ENCODE measurements at places on chromosomes 5 and 9.

DNA sequence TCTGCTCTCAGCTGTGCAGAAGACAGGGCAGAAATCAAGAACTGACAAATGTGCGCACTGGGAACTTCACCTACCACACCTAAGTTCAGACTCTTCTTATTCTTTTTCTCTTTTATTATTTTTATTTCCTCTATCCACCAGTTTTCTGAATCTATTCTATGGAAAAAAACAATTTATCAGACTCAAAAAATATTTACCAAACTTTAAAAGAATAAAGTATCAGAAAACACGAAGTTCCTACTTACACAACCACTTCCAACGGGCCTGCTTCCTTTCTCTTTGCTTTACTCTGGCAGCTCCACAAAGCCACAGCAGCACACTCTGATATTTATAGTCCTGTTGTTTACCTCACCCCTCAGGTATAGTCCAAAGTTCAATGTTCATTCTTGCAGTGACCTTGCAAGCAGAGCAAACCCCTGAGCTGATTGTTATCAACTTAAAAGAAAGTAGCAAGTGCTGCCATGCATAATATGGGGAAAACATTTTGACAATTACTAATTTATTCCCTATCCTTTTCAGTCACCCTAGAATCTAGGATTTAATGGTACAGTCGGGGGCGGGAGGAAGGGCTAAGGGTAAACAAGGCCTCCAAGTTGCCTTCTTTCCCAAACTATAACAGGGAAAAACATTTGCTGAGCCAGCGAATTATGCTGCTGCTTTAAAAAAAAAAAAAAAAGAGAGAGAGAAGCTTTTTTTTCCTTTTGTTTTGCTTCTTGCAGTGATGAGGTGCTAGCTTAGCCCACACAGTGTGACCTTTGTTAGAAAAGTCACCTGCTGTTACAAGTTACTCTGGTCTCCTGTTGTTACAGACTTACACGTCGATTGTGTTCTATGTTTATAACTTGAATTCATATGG lies at the start of gene SELENOP:
Gene SELENOP, minus strand, starts transcription at position 302 of the 856 bp plus-strand sequence. CDS start 3,539 bp downstream, outside the sequence.
- DNase-seq: no peak

DNA sequence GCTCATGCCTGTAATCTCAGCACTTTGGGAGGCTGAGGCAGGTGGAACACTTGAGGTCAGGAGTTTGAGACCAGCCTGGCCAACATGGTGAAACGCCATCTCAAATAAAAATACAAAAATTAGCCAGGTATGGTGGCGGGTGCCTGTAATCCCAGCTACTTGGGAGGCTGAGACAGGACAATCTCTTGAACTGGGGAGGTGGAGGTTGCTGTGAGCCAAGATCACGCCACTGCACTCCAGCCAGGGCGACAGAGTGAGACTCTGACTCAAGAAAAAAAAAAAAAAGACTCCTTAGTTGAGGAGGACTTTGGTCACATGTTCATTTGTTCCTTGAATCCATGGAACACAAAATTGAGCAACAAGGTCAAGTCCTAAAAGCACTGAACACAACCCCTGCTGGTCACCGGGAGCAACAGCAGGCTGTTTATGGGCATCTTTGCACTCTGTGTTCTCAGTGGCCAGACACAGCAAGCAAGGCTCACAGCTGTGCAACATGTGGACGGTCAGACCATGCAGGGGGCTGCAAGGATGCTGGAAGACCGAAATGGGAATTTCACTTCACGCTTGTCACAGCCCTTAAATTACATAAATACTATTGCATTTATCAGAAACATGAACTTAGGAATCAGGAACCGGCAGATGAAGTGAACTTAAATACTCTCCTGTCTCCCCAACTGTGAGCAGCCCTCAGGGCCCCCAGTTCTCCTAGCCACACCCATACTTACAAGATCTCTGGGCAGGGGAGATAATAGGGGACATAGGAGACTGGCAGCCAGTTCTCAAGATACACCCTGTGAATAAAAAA lies 2.8 kb downstream of the GBGT1 start:
- DNase-seq: peak; percentile 49

- DNase-seq: no peak
These were observed 2.3 kb upstream of the ASPN start for GRCh38 chr9:92484563-92484962.

DNA sequence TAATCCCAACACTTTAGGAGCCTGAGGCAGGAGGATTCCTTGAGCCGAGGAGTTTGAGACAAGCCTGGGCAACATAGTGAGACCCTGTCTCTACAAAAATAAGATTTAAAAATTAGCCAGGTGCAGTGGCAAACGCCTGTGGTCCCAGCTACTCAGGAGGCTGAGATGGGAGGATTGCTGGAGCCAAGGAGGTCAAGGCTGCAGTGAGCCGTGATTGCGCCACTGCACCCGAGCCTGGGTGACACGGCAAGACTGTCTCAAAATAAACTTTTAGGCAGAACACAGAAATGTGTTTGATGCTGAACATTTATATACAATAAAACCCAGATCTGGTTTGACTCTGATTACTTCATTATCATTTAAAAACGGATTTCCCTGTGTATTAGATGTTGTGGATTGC lies 4.9 kb downstream of the ENTR1 start:
- DNase-seq: no peak

GRCh38 chr9:94554439-94555331 lies at the start of gene PCAT7:
Gene PCAT7 (plus strand): TSS chr9:94555083.
- DNase-seq: no peak

GRCh38 chr9:36486933-36487481 lies 85.7 kb upstream of the MELK start:
- peak; percentile 41 for DNase-seq

DNA sequence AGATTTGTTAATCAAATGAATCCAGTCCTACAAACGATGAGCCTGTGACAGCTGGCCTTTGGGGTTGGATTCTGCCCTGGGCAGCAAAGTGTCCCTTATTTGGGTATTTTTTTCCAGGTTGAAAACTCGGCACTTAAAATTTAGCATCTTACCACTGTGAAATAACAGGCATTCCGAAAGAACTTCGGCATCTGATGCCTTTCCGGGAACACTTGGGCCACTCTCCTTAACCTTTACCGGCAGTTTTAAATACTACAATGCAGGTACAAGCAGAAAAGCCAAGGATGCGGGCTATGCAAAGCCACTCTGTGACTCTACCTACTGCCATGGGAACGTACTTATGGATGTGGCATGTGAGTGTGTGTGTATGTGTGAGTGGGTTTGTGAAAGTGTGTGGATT lies 1.0 kb upstream of the RASGRF2 start:
- no peak for DNase-seq

- DNase-seq: no peak
These were observed 7.6 kb downstream of the SLC36A3 start for GRCh38 chr5:151295791-151296477.

DNA sequence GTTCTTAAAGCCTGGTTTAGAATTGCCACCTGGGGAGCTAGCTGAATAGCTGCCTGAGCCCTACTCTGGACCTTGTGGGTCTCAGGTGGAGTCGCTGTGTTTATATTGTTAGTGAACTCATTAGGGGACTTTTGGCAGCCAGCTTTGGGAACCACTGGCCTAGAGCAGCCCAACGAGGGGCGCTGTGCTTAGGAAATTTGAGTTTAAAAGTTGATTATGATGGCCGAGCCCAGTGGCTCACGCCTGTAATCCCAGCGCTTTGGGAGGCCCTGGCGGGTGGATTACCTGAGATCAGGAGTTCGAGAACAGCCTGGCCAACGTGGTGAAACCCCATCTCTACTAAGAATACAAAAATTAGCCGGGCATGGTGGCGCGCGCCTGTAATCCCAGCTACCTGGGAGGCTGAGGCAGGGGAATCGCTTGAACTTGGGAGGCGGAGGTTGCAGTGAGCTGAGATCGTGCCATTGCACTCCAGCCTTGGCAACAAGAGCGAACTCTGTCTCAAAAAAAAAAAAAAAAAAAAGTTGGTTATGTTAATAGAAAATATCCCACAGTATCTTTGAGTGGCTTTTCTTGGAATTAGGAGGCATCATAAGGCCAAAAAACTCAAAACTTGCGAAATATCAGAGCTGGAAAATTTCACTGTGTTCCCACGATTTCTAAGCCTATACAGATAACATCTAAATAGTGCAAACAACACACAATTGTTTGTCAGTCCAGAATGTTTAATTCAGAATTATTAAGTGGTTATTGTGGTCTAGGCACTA lies 809 bp downstream of the MCCC2 start:
- no peak for DNase-seq

DNA sequence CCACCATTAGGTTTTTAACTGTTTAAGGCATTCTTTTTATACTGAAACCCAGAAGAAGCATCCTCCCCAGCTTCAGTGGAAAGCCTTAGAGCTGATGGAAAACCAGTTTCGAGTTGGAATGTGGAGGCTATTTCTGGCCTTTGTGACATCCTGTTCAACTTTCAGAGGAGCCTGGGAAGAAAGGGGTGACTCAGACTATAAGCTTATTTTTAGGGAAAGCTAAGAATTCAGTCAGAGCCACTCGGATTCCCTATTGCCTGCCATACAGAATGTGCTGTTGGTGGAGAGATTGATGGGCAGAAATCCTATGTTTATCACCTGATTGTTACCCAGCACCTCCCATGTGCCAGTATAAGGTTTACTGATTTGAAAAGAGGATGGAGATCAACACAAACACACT lies 19.8 kb downstream of the PALM2AKAP2 start:
- DNase-seq: no peak

GRCh38 chr9:127874301-127875221 lies 2.9 kb downstream of the AK1 start:
- no peak for DNase-seq

GRCh38 chr5:41858890-41859289 lies 11.3 kb downstream of the OXCT1 start:
- no peak for DNase-seq

DNA sequence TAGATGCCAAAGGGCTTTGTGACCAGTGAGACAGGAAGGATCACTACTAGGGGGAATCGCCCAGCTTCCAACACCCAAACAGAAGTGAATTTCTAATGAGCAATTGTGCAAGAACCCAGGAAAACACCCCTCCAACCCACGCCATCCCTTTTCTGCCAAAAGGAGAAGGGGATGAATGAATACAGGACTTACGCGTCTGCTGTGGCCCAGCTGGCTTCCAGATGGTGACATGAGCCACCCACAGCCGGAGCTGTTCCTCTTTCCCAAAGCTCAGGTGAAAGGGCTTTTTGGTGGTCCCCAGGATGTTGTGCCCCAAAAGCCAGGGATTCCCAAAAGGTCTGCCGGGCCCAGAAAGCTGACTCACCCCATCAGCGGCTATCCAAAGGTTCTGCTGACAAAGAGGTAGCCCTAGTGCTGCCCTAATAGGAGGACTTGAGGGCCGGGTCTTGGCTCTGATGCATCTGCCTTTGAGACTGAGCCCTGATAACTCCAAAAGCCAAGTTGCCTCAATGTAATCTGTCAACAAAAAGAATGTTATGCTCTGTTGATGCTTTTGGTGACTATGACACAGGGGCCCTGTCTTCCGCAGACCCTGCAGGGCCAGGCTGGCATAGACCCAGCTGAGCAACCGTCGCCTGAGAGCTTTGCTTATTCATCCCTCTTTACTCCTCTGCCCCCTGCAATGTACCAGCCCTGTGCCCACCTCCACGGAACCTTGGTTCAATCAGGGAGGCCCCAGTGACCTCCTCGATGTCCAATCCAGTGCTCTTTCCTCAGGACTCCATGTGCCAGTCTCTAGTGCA lies 14.5 kb downstream of the GSN start:
- no peak for DNase-seq

GRCh38 chr9:136837146-136837855 lies 5.0 kb upstream of the AJM1 start:
- DNase-seq: no peak
